Cortex of kidney (tissue), 1 donor: ENCODE measurements at places on chromosomes 1 and 21.

GRCh38 chr1:24619376-24619775, 23.7 kb upstream of the SRRM1 start:
- DNase-seq: no peak

GRCh38 chr1:9166289-9167235, 37.7 kb upstream of the GPR157 start:
- DNase-seq: no peak

DNA sequence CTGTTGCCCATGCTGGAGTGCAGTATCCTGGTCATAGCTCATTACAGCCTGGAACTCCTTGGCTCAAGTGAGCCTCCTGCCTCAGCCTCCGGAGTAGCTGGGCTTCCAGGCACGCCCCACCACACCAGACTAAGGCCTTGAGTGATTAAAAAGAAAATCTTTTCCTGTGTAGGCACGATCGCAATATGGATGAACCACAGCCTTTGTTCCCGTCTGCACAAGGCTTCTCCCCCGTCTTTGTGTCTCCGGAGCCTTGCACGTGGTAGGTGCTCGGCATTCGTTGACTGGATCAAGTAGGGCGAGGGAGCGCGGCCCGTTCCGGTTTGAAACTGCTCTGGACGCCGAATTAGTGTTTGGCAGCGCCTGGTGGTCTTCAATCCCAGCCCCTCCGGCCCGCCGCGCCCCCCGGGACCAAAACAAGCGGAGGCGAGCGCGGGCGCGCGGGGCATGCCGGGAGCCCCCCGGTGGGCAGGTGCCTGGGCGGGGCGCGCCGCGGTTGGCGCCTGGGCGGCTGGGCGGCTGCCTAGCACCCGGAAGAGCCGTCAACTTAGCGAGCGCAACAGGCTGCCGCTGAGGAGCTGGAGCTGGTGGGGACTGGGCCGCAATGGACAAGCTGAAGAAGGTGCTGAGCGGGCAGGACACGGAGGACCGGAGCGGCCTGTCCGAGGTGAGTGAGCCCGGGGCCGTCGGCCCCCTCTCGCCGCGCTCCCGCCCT, at the start of gene SFT2D2:
Gene SFT2D2, plus strand, starts transcription at position 529 of the 715 bp plus-strand sequence. Its CDS starts 76 bp downstream, at position 605.
- peak; percentile 41 for DNase-seq

DNA sequence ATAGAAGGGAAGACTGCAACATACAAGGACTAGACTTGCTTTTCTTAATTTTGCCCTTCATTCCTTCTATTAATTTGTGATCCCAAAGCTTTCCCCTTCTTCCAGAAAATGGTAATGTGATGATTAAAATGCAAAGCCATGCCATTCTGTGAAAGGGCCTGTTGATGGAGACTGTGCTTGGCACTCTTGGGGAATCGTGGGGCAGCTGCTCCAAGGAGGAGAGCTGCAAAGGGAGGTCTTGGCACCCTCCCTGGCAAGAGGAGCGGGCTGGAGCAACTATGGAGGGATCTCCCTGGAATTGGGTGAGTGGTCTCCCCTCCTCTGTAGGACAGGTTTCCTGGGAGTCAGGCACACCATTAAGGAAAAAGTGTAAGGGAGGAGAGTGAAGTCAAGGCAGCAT, 16.6 kb downstream of the CACNA1S start:
- DNase-seq: no peak

GRCh38 chr1:12565094-12565965, 52.7 kb downstream of the DHRS3 start:
- DNase-seq: no peak

DNA sequence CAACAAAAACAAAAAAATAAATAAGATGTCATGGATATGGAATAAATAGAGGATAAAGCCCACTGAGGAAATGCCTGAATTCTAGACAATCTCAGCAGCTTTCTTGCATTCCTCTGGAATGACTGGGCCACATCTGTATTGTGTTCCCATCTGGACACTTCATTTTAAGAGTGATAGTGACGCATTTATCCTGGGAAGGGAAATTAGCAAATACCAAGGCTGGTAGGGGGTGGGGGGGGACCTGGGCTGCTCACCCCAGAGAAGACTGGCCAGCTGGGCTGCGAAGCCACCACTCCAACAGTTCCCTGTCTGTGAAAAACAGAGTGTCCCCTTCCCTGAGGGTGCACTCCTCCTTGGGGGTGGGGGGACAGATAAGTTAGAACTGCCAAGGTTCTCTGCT, 106.3 kb downstream of the HIVEP3 start:
- no peak for DNase-seq

- no peak for DNase-seq
Observed at GRCh38 chr1:201459775-201460174, 9.2 kb downstream of the PHLDA3 start.

- DNase-seq: no peak
Observed at GRCh38 chr1:69121723-69122122, 446.0 kb upstream of the LRRC7 start.

DNA sequence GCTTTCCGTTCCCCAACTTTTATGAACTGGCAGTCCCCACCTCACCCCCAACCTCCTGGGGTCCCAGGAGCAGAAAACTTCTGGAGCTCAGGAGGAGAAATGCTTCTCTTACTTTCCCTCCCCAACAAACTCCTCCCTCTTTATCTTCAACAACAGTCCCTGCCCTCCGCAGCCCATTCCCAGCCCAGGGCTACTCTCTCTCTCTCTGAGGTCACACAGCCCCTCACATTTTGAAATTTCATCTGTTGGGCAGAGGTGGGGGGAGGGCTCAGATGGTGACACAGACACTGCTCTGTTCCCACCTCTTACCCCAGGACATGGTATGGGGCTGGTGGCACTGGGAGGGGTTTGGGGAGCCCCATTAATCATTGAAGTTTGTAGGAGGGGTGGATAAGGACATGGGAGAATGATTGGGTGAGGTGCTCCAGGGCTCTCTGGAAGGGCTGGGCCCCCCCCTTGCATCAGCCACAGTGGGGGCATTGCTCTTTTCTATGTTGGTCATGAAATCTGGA, 6.0 kb downstream of the PIK3CD start:
- DNase-seq: no peak
